D721Med (cell line): ENCODE measurements at places on chromosomes 2 and 18.

DNA sequence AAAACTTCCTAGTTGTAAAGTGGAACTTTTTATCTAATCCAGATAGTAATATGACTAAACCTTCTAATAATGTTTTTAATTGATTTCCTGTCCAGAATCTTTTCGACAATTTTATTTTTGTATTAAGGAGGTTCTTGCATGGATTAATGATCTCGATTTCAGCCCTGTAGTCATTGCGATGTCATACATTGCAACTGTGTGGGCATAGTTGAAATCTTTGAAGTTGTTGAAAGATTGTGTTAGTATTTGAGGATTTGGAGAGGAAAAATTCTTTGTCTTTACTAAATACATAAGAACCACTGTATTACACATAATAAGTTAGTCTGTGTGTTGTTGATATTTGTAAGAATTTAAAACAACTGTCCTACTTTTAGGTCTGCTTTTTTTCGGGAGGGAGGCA, 31.1 kb downstream of the ACSL3 start:
- no peak for DNase-seq

- DNase-seq, result no peak
These were observed 352 bp upstream of the HOXD9 start for GRCh38 chr2:176122052-176122682.

GRCh38 chr2:219506153-219506801, 7.6 kb downstream of the GMPPA start:
- DNase-seq, result no peak

GRCh38 chr2:164371916-164372315, 249.4 kb downstream of the GRB14 start:
- no peak for DNase-seq

DNA sequence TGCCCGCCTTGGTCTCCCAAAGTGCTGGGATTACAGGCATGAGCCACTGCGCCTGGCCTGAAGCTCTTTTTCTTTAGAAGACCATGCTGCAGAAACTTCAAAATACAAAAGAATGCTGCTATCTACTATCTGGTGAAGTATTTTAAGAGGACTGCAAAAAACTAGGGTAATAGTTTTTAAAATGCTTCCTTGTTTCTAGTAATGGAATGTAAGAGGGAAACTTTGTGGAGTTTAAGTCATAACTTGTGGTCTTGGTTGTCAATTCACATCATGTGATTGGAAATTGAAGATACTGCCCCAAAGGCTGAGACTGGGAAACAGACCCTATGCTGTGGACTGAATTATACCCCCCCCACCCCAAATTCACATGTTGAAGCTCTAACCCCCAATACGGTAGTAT, 68.3 kb downstream of the B3GNT2 start:
- no peak for DNase-seq
